ENCODE measurements at places on chromosomes 16 and 17.

- ATAC-seq, result no peak
Measured at GRCh38 chr17:29358416-29358815, 31.7 kb upstream of the TAOK1 start.

GRCh38 chr16:81522108-81522701 lies 77.6 kb downstream of the CMIP start:
- no peak for ATAC-seq

GRCh38 chr17:58507123-58507634 lies 7.3 kb downstream of the MTMR4 start:
- ATAC-seq, result no peak

- peak; percentile 7 for ATAC-seq
Measured at GRCh38 chr17:17497065-17497844, 1.1 kb upstream of the RASD1 start.

Data from SK-N-SH treated with all-trans-retinoic acid at 6 μM for 48 hours (cell line).